ENCODE measurements at places on chromosomes 7 and 10. TPM values are rescaled to one million over a fixed set of nuclear protein-coding genes. Genes with fewer than 3 reads are reported as not detected.

DNA sequence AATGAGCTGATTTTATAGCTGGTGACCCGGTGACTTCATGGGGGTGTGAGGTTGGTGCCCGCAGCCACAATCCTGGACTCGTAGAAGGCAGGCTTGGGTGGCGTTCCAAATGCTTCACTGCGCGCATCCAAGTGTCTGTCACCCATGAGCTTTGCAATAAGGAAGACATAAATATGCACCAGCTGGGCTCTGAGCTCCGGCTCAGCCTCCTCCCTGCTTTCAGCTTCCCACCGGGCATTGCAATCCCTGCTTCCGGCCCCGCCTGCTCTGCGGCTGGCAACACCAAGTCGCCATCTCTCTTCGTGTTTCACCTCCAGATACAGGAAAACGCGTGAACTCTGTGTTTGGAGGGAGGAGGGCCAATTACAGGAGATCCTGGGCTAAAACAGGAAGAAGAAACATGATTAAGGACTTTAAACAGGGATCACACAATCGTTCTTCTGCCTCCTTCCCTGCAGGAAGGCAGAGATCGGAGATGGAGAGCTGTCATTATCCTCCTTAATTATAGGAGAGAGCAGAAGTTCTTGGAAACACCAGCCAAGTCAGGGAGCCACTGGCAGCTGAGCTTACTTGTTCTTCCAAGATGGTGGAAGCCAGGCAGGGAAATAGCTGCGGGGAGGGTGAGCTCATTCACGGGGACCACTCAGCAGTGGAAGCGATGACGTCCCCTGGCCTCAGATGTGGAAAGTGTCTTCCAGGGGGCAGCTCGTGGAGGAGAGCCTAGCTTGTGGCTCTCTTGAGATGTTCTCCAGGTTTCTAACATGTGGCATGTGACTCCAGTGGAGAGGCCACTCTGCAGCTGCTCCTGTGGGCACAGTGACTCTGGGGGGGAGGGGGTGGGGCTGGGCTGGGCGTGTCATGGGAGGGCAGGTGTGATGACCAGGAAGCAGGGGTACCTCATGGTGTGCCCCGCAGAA, 134.9 kb downstream of the CAMK1D start:
- H3K27me3 ChIP-seq: no peaks in the 10 kb centered on the region
- no peaks in the 10 kb centered on the region for H3K36me3 ChIP-seq
- no peak for DNase-seq
- H3K4me1 ChIP-seq: no peaks in the 10 kb centered on the region

Gene NUDT13
- 2.9 TPM for total RNA-seq

Gene HABP2
- not detected for total RNA-seq

DNA sequence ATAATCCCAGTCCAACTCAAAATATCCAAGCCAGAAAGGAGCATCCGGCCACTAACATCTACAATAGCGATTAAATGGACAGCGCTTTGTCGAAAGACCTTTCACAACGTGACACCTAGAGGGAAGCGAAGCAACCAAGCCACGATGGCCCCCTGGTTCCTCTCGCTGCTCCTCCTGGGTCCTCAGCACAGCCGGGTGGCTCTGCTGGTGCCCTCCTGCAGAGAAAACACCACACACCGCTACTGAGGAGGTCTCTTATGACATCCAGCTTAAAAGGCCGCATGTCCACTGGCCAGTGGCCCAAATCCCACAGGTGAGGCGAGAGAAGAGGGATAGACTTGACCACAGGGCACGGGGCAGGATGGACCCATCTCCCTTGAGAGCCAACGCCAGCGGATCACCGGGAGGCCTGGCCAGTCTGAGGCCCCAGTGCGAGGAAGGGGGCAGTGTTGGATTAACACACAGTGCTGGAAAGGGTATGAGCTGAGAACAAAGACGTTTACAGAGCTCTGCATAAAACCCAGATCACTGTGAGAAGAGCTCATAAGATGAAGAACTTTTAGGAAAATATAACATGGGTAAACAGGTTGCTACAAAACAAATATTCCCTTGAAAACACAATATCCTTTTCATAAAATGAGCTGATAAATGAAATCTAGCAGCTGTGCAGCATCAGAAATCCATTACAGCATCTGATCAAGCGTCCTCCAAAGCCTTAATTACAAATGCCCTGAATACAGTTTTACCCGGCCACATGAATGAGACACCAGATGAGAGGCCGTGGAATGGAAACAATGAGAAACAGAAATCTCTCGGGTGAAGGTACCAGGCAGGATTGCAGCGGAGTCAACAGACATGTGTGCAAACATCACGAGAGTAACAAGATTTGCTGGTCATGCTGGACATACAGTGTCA, 236.7 kb downstream of the DIP2C start:
- H3K4me1 ChIP-seq: peaks cover 21% of the 10 kb centered on the region
- H3K36me3 ChIP-seq: no peaks in the 10 kb centered on the region
- DNase-seq: no peak
- H3K27me3 ChIP-seq: no peaks in the 10 kb centered on the region

All from vagina (tissue), 2 donors.